ENCODE measurements at places on chromosomes 7 and 10.

GRCh38 chr10:107914450-107915214 is 750.1 kb upstream of the SORCS1 start:
- peak; percentile 58 for DNase-seq

- no peak for DNase-seq
Measured at GRCh38 chr7:83882551-83882950, 233.6 kb upstream of the SEMA3E start.

- no peak for DNase-seq
Measured at GRCh38 chr7:43372676-43373355, 210.1 kb upstream of the STK17A start.

DNA sequence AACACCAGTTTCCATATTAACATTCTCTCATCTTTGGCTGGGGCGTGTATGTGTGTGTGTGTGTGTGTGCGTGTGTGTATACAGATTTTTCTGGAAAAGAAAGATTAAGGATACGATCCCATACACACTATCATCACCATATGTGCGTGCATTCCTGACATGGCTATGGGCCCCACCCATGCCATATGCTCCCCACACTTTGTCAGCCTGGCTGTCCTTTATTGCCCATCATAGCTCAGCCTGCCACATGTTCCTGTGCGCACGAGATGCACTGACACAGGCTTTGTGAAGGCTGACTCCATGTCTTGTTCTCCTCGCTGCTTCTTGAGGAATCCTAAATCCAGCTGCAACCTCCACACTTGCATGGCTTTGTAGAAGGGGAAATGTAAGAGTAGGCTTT is 984.1 kb downstream of the LRMDA start:
- DNase-seq: no peak

DNA sequence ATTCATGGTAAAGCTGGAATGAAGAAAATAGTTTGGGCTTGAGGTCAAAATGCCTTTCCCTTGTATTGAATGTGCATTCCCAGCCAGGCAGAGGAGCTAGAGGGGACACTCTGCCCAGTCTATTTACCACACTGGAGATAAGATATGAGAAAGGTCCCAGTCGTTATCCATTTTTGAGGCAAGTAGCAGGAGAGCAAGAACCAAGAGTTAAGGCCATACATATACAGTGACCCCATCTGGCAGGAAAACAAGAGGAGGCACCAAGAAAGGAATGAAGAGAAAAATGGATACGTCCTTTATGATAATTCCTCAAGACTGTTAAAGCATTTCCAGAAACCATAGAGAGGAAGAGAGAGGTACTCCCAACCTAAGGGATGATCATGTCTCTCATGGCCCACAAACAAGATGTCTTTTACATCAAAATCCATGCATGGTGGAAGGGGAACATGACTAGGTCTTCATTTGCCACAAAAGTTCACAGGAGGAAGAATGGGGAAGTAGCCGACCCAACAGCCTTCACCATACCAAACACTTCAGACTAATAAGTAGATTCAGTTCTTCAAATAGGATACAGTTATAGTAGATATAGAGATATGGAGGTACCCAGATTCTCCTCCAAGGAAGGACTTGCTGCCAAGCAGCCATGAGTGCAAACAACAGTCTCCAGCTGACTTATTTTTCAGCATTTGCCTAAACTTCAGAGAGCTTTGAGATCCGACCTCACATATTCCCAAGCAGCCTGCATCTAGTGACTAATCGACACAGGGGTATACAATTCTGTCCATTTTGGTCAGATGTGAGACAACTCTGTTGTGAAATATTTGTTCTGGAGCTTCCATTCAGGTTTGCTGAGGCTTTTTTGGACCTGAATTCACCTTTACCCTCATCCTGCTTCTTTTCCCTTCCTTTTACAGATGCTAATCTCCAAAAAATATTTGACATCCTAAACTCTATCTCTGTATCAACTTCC is 61.1 kb upstream of the CCDC71L start:
- DNase-seq: no peak

DNA sequence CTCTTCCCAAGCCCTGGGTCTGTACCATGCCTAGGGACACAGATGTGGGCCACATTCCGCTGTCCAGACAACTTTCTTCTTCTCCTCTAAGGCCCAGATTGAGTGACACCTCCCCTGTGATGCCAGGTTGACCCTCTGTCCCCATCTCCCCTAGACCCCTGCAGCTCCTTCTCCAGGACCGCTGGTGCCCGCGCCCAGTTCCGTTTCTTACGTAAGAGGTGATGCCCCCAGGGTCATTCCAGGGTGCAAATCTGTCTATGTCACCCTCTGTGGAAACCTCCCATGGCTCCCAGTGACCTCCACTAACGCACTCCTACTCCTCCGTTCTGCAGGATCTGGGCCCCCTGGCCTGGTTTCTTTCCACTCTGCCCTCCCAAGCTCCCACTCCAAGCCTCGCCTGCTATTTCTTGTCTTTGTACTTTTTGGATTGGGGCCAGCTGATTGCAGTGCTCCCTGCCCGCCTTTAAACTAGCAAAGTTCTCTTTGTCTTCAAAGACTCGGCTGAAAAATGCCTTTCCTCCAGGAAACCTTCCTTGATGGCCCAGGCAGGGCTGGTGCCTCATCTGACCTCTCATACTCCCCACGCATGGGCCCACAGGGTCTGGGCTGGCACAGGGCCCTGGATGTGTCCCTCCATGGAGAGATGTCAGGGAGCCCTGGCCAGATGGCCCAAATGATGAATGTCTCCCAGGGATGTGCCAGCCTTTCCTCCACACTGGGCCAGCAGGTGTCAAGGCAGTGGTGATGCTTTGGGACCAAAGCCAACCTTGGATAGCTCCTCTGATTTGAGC is 21.3 kb upstream of the ELN start:
- DNase-seq: no peak

DNA sequence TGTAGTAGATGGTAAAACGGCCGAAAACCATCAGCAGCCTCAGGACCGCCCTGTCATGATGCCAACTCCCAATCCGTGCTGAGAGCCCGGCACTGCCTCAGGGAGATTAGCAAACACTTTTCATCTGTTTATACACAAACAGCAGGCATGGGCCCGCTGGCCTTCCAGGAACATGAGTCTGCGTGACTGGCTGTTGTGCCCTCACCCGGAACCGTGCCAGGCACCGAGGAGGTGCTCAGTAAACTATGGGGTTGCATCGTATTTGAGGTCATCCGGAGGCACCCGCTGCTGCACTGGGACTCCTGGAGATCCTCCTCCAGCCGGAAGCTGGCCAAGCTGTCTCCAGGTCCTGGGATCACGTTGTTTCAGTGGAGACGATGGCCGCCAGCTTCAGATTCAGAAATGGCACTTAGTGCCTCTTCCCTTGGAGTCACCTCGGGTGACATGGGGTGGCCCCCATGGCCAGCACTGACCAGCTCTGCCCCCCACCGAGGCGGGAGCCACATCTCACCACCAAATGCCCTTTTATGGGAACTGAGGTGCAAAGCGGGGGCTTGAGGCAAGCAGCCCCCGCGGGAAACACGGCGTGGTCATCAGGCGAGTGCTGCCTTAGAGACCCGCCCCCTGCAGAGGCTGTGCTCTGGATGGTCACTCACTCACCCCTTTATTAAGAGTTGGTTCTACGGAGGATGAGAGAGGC is 585.9 kb downstream of the PTPRN2 start:
- no peak for DNase-seq

DNA sequence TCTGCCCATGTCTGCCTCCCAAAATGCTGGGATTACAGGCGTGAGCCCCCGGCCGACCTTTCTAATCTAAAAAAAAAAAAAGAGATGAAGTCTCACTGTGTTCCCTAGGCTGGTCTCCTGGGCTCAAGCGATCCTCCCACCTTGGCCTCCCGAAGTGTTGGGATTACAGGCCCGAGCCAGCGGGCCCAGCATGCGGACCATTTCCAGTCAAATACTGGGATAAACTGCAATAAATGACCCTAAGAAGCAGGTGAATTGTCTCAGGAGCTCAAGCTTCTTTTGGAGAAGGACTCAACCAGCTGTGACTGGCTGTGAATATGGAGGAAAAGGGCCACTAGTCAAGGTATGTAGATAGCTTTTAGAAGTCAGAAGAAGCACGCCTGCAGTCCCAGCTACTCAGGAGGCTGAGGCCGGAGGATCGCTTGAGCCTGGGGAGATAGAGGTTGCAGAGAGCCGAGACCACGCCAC is 550 bp upstream of the CREM start:
- DNase-seq: no peak

DNA sequence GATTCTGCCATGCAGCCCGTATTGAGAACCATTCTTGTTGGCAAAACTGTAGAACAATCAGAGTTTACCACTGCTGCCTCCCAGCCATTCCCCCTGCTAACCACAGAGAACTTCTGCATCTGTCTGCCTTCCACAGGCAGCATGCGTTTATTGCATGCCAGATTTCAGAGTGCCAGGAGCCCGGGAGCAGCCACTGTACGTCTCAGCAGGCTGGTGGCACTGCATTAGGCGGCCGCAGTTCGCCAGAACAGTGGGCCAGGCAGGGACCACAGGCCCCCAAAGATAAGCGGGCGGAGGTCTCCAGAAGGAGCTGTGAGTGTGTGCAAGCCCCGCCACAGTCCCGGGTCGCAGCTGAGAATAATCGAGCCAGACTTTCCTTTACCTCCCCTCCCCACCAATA is 31.8 kb downstream of the ZNF467 start:
- DNase-seq: peak; percentile 73

DNA sequence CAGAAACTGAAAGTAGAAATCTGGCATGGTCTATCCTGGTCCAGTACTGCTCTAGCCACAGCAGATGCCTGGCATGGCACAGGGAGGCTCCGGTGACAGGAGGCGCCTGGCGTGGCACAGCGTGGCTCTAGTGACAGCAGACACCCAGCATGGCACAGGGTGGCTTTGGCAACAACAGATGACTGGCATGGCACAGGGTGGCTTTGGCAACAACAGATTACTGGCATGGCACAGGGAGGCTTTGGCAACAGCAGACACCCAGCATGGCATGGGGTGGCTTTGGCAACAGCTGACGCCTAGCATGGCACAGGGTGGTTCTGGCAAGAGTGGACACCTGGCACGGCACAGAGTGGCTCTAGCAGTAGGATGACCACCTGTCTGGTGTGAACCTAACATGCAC is 480.5 kb upstream of the FOXK1 start:
- DNase-seq: no peak

GRCh38 chr10:15370856-15371701 is at the start of gene FAM171A1:
FAM171A1 (minus strand) TSS chr10:15371289; CDS start chr10:15371052, 237 bp downstream.
- DNase-seq: peak; percentile 93

- DNase-seq: no peak
Measured at GRCh38 chr7:2956526-2957368, 86.9 kb downstream of the CARD11 start.

- DNase-seq: no peak
Measured at GRCh38 chr10:129470103-129470851, 3.2 kb downstream of the MGMT start.

GRCh38 chr10:7438196-7438986 is 27.6 kb upstream of the SFMBT2 start:
- DNase-seq: no peak

GRCh38 chr10:74906611-74907198 is 80.3 kb downstream of the KAT6B start:
- no peak for DNase-seq

DNA sequence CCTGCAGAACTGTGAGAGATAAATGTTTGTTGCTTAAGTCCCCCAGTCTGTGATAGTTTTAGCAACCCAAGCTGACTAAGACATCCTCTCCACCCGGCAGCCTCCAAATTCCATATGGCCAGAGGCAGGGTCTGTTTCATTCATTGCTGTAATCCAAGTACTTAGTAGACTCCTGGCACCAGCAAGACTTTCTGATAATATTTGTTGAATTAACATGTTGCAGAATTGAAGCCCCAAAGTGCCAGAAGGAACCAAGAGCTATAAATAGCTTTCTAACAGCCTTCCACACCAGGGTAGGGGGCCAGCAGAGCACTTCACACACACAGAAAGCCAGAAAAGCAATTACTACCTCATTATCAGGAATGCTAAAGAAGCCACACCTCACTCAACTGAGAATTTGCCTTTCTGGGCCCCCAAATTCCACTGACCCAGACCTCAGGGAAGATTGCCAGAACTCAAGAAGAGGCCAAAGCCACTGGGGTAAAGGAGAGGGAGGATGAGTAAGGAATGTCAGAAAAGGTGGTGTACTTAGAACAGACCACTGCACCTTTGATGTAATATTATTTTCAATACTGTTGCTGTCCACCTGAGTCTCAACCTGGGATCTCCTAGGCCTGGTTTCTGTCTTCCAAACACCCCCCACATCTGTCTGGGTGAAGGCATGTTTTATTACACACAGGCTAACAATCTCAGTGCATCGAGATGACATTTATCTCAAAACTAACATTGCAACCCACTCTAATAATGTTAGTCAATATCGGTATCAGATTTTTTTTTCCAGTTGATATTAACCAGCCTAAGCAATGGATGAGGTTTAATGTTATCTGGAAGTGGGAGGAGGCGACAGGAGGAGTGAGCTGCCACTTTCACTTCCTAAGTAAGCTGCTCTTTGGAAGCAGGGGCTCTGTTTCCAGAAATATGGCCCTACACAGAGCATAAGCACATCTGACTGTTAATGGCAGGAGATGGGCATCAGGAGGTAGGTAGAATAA is 5.5 kb downstream of the NOD1 start:
- peak; percentile 54 for DNase-seq

- peak; percentile 16 for DNase-seq
Measured at GRCh38 chr10:120336911-120337540, 120.0 kb upstream of the PLPP4 start.

- no peak for DNase-seq
Measured at GRCh38 chr7:118517275-118517674, 292.8 kb downstream of the ANKRD7 start.

DNA sequence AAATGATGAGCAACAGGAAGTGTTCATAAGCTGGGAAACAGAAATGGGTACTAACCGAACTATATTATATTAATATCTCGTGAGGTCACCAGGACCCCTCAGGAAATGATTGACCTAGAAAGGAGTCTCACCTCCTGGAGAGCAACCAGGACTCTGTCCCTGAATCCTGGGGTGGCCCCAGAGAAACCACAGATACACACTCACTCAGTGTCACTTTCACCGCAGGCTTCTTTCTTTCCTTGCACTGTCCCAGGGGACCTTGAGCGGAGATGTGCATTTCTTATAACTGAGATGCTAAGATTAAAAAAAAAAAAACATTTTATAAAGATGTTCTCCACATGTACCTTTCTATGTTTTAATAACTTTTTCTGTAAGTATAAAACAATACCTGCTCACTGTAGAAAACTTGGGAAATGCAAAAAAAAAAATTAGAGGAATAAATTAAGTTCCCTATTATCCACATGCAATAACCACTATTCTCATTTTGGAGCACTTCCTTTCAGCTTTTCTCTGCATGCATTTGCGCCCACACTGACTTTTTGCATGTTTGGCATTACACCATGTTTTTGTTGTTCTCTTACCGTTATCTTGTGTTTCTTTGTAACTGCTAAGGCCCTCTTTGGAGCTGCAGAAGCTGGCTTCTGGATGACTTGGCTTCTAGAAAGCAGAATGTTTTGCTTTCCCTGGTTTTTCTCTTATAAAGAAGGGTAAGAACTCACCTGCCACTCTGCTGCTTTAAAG is 15.0 kb downstream of the NOD1 start:
- no peak for DNase-seq

DNA sequence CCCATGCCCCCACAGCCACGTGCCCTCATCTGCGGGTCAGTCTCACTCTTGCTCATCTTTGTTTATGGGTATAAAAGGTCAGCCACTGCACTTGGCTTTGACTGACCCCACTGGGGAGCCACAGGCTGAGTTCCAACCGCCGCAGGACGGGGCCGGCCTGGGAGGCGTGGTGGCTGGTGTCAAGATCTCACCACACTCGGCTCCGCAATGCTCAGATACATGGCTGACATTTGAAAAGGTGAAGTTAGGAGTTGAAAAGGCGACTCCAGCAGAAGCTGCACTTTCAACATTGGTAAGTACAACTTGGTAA is 14.9 kb downstream of the TUBGCP2 start:
- DNase-seq: no peak

GRCh38 chr10:127298381-127298780 is 102.0 kb upstream of the INSYN2A start:
- peak; percentile 71 for DNase-seq

All from GM03348 (cell line).